ENCODE measurements at places on chromosomes 5 and 9.
A peak's percentile ranks its signal among the peaks of the same experiment; 100 is the strongest.

DNA sequence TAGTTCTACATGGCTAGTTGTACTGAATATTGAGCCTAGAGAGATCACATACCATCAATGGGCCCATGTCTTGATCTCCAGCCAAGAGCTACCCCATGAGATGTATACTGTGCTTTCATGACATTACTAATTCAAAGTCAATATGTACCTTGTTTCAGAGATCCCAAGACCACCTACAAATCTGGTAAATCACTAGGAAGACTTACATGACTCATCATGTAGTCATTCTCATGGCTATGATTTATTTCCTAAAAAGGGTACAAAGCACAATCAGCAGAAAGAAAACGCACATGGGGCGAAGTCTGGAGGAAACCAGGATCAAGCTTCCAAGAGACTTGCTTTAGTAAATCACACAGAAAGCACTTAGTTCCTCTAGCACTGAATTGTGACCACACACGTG, 103.0 kb downstream of the PCSK5 start:
- DNase-seq: peak; percentile 12

GRCh38 chr9:77224746-77225312, 47.5 kb downstream of the VPS13A start:
- peak; percentile 39 for DNase-seq

- DNase-seq: no peak
These were observed 173.1 kb downstream of the AOPEP start for GRCh38 chr9:94899464-94900221.

DNA sequence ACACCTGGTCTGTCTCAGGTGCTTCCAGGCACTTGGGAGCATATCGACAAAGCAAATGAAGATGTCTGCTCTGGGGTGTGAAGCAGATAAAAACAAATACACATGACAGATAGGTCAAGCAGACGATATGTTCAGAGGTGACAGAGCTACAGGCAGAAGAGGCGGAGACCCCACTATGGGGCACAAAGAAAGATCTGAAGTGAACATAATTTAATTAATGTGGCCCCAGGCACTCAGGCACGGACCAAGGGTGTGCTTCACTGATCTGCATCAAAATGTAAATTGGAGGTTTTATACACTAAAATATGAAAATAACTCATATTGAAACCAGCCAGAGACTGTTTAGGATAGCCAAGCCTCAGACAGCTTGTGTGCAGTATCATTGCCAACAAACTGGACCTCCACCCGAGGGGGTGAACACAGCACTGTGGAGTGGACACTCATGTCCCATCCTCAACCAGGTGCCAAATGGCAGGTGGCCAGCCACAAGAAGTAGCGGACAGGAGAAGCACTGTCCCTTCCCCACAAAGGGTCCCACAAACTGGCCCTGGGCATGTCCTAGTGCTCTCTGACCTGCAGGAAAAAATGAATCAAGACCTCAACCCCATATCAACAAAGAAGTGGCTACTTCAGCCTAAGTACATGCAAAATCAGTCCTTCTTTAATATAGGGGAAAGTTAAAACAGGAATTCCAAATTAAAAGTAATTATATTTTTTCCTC, 29.2 kb downstream of the ROR2 start:
- no peak for DNase-seq

DNA sequence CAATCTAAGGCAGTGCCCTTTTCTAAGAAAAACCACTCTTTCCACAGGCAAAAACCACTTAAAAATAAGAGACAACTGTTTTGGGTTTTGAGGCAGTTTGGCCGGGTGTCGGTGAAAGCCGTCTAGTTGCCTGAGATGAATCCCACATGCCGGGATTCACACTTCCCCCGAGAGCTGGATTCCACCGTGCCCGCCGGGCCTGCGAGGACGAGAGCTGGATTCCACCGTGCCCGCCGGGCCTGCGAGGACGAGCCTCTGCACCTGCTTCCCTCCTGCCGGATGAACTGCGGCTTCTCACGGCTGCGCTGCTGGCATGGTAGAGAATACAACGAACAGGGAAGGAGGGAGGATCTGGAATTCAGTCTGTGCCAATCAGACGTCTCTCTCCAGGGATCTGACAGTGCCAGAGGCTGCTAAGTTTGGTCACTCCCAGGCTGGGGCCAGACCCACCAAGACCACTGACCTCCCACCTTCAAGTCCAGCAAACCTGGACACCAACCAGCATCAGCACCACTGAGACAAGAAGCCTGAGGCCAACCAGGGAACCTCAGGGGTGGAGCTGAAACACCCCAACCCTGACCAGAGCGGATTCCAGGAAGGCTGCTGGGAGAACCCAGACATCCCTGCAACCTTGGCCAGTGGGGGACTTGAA, 23.0 kb downstream of the VAV2 start:
- no peak for DNase-seq

DNA sequence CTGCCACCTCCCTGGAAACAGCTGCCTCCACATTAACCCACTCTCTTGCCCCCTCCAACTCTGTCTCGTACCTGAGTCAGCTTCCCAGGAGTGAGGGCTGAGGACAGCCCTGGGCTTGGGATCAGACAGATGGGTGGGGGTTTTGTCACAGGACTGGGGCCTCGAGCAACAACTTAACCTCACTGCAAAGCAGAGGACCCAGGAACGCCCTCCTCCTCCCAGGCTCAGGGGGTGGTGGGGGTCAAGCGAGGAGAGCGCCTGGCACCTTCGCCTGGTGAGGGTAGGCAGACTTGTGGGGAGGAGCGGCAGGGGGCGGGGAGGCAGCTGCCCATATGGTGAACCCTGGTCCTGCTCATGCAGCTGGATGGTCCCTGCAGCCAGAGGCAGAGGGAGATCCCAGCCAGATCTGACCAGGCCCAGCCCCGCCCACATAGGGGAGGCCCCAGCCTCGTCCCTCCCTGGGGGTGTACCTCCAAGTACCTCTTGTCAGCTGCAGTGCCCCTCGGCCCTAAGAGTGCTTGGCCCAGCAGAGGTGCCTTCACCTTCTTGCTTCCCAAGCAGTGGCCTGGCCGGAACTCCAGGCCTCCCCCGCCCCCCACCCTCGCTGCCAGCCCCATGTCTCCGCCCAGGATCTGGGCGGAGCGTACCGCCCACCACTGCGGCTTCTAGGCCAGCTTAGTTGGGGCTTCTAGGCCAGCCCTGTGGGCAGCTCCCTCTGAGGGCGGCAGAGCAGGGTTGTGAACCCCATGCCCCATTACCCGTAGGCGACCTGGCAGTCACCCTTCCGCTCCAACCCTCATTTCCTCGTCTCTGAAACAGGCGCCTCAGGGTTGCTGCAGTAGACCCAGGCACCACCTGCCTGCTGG, at the start of gene SARDH:
Gene SARDH, minus strand, starts transcription at position 579 of the 866 bp plus-strand sequence. CDS start 4,179 bp downstream, outside the sequence.
- DNase-seq: no peak

DNA sequence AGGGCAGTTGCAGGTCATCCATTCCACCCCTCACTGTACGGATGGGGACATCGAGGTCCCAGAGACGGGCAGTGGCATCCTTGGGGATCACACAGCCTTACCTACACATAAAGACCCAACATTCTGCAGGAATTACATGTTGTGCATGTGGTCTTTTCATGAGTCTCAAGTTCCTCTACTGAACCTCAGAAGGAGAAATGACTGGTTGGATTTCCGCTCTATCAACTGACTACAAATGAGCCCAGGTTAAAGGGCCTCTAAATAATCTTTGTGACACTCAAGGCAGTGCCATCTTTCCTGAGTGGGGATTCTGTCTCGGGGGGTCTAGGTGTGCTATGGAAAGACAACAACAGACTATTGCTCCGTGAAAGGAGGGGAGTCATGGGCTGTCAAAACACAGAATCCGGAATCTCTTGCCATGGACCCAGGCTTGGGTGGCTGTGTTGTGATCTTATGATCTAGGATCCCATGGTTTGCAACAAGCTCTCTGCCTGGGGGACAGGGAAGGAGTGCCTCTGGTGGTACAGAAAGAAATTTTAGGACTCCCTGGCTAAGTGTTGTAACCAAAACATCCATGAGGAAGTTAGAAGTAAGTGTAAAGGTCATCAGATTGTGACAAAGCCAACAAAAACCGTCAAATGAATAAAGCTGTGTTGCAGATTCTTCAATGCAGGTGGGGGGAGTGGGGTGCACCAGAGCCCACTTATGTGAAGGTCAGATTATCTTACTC, 1.9 kb upstream of the SLC31A2 start:
- no peak for DNase-seq

GRCh38 chr5:149383399-149383798, 4.3 kb upstream of the IL17B start:
- DNase-seq: no peak

DNA sequence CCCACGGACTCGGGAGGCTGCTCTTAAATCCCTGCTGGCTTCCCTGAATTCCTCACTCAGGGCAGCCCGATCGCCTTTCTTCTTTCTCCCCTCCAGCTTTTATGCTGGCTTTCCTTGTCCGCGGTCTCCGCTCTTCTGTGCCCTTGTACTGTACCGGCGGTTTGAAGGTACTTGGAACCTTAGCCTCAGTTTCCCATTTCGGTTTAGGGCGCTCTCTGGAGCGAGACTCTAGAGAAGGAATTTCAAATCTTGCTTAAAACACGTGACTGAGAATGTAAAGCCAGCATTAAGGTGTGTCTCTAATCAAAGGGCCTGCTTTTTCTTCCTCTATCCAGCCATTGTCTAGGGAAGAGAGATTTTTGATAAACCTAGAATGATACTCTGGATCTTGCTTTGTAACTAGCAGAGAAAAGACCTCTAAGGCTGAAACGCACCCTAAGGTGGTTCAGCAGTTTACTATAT, 650 bp downstream of the GPR107 start:
- DNase-seq: no peak

DNA sequence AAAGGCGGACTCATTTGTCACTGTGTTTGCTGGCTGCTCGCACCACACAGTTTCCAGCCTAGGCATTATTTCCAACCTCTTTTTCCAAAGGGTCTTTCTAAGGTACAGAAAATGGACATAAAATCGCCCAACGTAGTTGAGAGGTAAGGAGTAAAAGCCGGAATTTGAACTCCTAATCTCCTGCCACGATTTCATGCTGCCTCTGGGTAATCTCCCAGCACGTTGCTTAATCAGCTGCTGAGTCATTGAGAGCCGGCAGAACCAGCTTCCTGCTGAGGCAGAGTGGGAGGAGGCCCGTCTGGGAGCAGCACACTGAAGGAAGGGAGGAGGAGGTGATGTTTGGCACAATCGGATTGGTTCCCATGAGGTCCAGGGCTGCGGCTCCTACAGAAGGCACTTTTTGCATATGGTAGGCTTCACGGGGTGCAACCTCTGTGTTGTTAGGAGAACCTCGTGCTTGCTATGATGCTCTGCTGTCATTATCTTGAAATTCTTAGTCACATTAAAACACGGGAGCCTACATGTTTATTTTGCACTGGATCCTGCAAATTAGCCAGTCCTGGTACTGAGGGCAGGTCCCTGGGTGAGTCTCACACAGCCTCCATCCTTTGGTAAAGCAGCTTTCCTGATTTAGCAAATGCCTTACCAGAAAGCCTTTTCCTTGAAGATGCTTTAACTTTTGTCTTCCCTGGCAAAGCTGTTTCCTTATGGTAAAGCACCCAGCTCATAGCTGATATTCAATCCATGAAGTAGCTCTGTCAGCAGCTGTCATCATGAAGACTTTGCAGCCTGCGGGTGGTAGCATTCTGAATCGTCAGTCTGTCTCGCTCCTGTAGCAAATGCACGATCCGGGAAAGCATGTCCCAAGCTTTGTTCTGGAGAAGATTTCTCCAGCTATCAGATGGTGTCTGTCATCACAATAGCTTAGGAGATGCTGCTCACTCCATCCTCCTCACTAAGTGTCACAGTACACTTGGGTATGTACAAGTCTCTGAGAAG, 191.6 kb upstream of the MSX2 start:
- peak; percentile 89 for DNase-seq

DNA sequence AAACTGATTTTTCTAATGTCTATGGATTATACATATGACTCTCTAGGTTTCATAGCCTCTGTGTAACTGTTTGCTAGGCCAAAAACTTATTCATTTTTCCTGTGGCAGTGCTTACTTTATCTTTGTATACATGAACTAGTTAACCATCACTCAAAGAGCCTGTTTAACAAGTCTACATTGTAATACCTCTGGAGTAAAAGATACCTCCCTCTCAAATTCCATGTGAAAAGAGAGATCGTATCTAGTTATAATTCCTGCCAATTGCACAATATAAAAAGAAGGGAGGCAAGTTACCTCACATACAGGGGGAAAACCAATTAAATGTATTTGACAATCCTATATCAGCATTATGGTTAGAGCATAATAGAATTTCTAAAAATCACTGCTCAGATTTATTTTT, 271.9 kb upstream of the ST8SIA4 start:
- DNase-seq: no peak

DNA sequence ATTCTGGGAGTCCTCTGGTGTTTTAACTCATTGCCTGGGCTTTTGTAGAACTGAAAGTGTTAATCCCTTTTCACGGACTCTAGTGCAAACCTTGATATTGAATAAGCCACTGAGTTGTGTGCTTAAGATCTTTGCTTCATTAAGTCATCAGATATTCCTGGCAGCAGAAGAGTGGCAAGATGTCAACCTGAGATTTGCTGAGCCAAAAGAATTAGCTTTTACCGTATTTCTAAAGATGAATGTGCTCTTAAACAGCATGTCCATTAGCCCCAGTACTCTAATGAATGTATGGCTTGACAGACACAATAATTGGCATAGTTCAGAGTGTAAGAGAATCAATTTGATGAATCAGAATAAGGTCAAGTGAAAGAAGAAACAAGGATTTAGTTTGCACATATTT, 87.2 kb upstream of the CDH6 start:
- no peak for DNase-seq

DNA sequence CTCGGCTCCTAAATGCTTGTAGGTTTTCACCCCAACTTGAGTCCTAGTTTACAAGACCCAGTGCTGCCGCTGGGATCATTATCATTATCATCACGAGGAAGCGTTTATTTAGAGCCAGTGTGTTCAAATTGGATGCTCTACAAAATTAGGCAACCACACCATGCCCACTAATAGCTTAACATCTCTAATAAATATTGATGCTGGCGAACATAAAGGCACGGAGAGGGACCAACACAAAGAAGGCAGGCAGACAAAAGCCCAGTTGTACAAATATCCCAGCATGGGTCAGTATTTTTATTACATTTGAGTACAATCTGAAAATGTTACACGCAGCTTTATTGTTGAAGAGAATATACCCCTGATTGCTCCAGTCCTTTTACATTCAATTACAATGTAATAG, 4.7 kb downstream of the CFAP77 start:
- DNase-seq: no peak

- DNase-seq: no peak
These were observed 475 bp downstream of the WDR5 start for GRCh38 chr9:134136118-134136995.

DNA sequence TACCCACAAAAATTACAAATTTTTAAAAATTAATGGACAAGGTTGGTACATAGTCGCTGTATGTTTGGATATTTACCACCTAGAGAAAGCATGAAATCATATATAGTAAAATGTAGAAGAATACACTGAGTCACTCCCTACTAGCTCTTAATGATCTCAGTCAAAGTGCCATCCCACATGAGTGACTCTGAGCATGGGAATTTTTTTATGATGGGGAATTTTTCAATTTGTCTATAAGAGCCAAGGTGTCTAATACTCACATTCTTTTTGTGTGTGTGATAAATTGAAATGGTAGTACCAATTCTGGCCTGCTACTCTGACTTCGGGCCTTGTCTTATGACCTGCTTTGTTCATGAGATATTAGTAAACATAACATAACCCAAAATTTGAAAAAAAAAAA, 483.2 kb downstream of the CDH10 start:
- no peak for DNase-seq

- no peak for DNase-seq
These were observed 15.0 kb upstream of the TIFAB start for GRCh38 chr5:135467051-135467625.

- no peak for DNase-seq
These were observed 59.1 kb upstream of the GOLPH3 start for GRCh38 chr5:32233220-32233695.

Data from fibroblast of the conjunctiva (primary cell).